ENCODE measurements at places on chromosomes 1 and 21. TPM values are rescaled to one million over a fixed set of nuclear protein-coding genes. Genes with fewer than 3 reads are reported as not detected.

DNA sequence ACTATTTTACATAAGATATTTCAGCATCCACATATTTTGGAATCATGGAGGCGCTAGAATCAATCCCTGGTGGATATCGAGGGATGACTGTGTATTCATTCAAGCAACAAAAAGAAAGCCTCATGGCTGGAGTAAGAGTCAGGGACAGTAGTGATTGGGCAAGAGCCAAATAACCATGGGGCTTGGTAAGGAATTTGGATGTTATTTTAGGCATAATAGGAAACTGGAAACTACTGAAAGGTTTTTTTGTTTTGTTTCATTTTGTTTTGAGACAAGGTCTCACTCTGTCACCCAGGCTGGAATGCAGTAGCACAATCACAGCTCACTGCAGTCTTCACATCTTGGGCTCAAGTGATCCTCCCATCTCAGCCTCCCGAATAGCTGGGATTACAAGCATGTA lies 33.8 kb upstream of the EYA3 start:
- DNase-seq: no peak

DNA sequence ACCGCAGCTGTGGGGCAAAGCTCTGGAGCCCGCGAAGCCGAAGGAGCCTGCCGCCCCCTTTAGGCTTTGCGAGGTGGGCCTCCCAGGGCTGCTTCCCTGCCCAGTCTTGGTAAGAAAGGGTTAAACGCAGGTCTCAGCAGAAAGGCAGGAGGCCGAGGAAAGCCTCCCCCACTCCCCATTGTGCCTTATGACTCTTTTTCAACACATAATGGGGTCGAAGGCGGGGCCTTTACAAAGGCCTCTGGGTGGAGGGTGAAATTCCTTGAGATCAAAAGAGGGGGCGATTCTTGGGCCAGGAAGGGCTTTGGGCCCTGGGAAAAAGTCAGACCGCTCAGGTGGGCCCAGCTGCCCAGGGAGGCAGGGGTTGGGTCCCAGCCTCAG lies 880 bp downstream of the ALPL start:
- no peak for DNase-seq

- no peak for DNase-seq
Observed at GRCh38 chr1:46516200-46516950, 26.7 kb downstream of the DMBX1 start.

- no peak for DNase-seq
Observed at GRCh38 chr21:46351476-46352163, 27.7 kb downstream of the PCNT start.

Gene OR2L2
- total RNA-seq: not detected

Gene FMN2
- not detected for total RNA-seq

Gene CKS1B
- 126 TPM for total RNA-seq

GRCh38 chr1:192151176-192151575 lies 7.1 kb upstream of the RGS18 start:
- no peak for DNase-seq

- peak; percentile 81 for DNase-seq
Observed at GRCh38 chr1:45010855-45011811, at the start of gene HECTD3. Gene HECTD3 (minus strand): TSS chr1:45011324. CDS start chr1:45011257, 67 bp downstream.

DNA sequence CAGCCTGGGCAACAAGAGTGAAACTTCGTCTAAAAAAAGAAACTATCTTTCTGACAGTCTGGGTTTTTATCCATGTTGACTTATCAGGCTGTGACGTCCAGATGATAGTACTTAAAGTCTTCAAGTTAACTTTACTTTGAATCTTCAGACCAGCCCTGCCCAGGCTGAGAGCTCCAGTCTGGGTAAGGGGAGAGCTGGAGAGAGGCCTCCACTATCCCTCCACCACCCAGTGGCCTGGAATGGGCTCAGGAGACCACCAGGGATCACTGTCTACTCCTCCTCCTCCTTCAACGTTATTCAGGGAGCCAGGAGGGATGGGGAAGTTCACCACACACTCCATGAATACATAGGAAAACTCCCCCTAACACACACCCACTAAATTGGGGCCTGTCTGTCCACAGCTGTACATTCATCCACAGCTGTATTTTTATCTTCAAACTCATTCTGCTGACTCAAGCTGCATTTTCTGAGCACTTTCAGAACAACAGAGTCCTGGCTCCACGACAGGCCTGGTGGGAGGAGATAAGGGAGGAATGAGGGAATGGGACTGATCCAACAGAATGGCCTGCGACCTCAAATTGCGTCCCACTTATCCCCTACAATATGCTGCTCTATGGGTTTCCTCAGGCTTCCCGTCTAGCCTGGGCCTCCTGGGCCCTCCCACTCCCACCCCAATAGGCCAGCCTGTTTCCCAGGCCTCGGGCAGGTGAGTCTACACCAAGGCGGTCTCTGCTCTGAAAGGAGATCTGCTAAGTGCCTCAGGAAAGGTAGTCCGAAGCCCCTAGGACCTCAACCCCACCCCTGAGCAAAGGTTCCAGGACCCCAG lies 1.8 kb downstream of the SLC45A3 start:
- DNase-seq: peak; percentile 87
